Stimulated activated memory B cell treated with anti-CD40 and anti-IgM and Interleukin-4, amounts not matched to agents 10 μg/mL and 1 μg/mL and 100 μg/mL, for 72 hours (primary cell): ENCODE measurements at places on chromosomes 7 and 10.

- no peak for ATAC-seq
These were observed 825 bp downstream of the MRPL32 start for GRCh38 chr7:42932811-42933591.

GRCh38 chr7:128059143-128059988 is 28.1 kb upstream of the LRRC4 start:
- no peak for ATAC-seq

DNA sequence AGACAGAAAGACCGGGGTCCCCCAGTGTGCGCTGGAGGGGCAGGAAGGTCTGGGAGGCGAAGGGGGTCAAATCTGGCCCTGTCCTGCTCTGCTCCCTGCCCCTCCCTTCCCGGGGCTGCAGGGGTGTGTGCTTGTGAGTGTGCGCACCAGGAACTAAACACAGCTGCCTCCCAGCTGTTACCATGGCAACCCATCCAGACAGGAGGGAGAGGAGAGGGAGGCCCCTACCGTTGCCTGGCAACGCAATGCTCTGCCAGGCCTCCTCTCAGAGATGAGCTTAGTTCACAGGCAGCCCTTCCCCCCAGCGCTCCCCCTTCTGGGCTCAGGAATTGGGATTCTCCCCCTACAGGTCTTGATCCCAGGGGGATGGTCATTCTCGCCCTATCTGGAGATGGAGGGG is 6.1 kb downstream of the NYAP1 start:
- no peak for ATAC-seq

DNA sequence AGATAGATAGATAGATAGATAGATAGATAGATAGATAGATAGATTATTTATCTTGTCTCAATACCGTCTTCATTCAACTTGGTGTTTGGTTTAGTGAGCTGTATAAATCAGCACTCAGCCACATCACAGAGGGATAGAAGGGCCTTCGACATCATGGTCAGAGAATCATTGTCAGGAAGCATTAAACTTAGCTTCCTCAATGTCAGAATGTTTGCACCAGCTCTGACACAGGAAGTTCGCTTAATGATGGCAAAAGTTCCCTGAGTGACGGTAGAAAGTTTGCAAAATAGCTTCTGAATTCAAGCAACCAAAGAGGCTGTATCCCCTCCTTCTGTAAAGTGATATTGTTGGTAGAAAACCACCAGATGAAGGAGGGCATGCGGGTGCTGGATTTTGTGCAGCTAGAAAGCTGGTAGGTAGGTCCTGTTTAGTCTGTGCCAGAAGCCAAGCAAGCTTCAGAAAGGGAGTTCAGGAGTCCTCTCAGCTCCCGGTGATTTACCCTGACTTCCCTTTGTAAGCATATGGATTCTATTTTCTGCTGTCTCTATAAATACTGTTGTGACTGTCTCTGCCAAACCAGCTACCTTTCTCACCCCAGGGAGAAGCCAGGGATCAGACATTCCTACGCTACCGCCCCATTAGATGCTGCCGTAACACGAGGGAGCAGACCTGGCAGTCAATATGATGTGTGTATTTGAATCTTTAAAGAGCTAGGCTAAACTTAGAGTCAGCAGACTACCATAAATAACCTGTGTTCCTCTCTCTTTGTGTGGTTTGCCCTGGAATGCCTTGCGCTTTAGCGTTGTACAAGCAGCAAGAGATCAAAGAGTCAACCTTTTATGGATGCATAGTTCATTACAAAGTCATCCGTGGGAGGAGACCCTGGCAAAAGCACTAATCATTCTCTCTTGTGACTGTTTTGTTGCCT is 200.5 kb upstream of the KIAA1217 start:
- ATAC-seq = no peak

GRCh38 chr10:110074758-110075671 is 67.2 kb downstream of the ADD3 start:
- ATAC-seq = no peak
